ENCODE measurements at places on chromosomes 2 and 18. TPM values are rescaled to one million over a fixed set of nuclear protein-coding genes. Genes with fewer than 3 reads are reported as not detected.
A peak's percentile ranks its signal among the peaks of the same experiment; 100 is the strongest.

RAPGEF4 gene
- total RNA-seq = 0.69 TPM

- no peak for DNase-seq
These were observed 86.3 kb upstream of the MBOAT2 start for GRCh38 chr2:9089831-9090230.

HOXD12 gene
- not detected for total RNA-seq

DNA sequence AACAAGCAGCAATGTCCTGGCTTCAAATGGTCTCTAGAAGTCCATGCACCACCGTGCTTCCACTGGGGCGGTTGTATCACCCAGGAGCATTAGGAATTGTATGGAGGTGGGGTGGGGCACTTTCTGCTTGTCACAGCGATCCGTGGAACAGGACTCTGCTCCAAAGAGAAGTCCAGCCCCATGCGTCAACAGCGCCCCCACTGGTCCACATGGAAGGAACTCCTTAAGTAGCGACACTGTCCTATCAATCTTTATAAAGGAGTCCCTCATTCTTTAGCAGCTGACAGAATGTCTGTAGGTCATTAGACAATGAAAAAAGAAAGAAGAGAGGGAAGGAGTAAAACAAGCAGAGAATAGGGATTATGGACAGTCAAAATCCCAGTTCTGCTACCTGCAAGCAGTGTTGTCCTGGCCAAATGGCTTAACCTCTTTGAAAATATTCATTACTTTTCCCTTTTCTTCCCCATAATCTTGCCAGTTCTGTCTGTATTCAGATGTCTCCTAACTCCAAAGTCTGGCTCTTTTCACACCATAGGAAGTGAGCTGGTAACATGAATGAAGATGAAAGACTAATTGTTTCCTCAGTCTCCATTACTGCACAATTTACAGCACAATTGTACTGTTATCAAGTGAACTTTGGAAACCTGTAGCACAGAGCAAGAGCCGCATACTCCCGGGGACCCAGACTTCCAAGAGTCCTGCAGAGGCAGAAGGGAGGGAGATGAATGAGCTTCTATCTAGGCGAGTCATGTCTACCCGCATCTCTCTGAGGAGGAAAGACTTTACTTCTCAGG lies 9.9 kb downstream of the NFE2L2 start:
- DNase-seq = peak; percentile 71

- DNase-seq = no peak
These were observed 115.8 kb downstream of the SPHKAP start for GRCh38 chr2:228065686-228066085.

- DNase-seq = no peak
These were observed 243.8 kb downstream of the DLGAP1 start for GRCh38 chr18:4211111-4211837.

DNA sequence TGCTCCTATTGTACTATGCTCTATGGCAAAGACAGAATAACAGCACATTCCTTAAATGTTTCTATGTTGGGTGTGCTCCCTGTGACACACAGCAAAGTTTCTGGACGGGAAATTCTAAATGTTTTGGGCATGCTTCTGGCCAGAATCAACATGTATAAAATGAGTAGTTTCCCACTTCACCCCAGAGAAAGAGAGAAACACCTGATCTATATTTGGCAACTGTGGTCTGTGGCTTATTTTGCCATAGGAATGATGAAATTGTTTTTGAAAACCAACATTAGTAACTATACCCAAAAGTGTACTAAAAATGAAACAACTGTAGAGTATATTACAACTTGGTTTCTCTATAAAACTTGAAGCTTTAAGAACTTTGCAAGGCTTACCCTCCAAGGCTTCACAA lies 89.1 kb downstream of the RAD51AP2 start:
- DNase-seq = no peak

- DNase-seq = no peak
These were observed 5.1 kb downstream of the SP140 start for GRCh38 chr2:230230496-230231200.

- no peak for DNase-seq
These were observed 698.4 kb upstream of the ID2 start for GRCh38 chr2:7983451-7983850.

- no peak for DNase-seq
These were observed 67.5 kb upstream of the ATG16L1 start for GRCh38 chr2:233183869-233184418.
